ENCODE measurements at places on chromosomes 5 and 9. TPM values are rescaled to one million over a fixed set of nuclear protein-coding genes. Genes with fewer than 3 reads are reported as not detected.
A peak's percentile ranks its signal among the peaks of the same experiment; 100 is the strongest.

The DOCK2 gene
- 4.1 TPM for total RNA-seq

The TLR4 gene
- total RNA-seq = 5.3 TPM

The MEF2C gene
- total RNA-seq = 5.1 TPM

- DNase-seq = no peak
These were observed 12.3 kb downstream of the F2RL1 start for GRCh38 chr5:76831110-76831452.

DNA sequence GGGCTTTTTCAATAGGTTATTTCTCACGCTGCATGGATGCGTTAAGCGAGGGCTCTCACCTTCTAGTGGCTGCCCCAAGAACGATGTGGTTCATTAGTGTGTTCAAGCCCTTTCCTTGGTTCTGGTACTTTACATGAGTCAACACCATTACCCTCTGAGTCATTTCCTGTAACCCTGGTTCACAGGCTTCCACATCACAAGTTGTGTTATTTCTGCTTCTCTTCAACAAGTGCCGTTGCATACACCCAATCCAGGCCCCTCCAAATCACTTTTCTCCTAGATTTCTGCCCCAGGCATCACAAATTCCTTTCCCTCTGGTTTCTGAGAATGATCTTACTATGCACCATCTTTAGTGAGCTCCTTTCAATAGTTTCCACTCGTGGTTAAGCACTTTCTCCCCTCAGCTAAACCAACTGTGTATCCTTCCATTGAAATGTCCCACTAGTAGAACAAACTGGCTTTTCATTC lies 69.5 kb upstream of the RAD23B start:
- no peak for DNase-seq

GRCh38 chr5:126192226-126192625 lies 231.0 kb upstream of the GRAMD2B start:
- no peak for DNase-seq

DNA sequence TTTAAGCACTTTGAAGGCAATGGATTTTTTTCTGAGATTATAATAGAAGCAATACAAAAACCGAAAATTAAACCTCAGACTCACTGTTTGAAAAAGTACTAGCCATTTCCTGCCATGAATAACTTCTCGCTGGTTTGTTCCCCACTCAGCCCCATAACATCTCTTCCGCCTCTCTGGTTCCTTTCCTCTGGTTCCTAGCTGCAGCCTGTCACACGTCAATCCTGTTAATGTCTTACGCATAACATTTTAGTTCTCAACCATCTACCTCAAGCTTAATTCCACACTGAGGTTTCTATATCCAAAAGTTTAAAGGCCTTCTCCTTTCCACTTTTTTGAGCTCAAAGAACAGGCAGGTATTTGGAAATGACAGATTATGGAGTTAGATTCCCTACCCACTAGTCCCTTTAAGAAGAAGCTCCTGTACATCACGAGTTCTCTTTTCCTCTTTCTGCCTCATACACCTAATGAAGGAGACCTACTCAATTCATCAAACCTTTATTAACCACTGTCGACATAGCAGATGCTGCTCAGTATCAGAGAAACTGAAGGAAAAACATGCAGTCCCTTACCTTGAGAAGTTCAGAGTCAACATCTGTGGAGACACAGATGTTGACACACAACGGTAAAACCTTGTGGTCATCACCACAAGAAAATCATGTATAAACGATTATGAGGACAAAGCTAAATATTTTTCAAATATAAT lies 243.0 kb upstream of the PTGER4 start:
- no peak for DNase-seq

DNA sequence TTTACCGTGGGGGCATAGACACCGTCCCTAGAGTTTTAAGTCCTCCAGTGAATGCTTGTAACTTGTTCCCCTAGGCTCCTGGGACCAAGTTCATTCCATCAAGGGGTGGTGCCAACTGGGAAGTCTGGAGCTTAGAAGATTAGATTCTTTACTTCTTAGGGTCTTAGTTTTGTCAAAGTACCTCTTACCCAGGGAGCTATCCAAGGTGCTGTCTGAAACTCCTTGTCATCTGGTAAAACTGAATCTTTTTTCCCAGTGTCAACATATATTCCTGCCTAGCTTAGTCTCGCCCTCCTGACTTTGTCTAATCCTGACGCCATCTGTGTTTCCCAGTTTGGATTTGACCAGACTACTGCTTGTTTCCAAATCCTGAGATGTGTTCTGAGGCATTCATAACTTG lies 41.6 kb downstream of the MAMDC2 start:
- no peak for DNase-seq

DNA sequence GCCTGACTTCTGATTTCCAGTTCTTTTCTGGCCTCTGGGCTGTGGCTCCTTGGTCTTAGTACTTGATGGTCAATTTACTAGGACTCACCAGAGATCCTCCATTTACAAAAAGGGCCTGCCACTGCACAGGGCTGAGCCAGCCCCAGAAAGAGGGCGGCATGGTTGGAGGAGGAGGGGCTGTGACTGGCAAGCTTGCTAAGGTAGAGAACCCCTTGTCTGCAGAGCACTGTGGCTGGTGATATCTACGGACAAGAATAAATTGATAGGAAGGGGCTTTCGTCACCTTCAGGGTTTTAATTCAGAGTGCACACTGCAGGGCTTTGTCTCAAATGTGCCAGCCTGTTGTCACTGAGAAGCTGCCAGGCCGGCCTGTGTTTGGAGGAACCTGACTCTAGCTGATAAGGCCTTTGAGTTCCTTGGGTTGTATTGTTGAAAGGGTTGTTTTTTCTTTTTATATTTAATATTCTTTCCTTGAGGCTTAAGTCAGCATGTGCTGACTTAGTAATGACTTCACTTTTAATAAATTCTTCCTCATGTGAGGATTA lies 15.1 kb downstream of the SLC22A5 start:
- DNase-seq = no peak

GRCh38 chr9:116360016-116360415 lies 206.4 kb downstream of the PAPPA start:
- DNase-seq = no peak

DNA sequence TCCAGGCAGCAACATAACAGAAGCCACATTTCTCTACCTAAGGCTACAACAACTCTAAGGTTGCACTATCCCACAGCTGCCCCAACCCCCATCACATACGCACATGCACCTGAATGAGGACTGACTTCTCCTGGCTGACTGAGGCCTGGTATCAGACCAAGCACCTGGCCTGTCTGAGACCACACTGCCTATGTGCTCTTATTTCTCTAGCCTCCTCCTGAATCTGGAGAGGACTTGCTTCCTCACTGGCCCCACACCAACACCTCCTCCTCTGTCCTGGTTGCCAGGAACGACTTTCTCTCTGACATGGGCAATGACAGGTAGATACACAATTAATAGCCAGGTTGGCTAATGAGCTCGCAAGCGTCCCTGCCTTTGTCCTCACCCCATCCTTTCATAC lies 14.9 kb upstream of the VDAC1 start:
- DNase-seq = no peak

- no peak for DNase-seq
These were observed 63.3 kb downstream of the DCP2 start for GRCh38 chr5:113039934-113040285.

DNA sequence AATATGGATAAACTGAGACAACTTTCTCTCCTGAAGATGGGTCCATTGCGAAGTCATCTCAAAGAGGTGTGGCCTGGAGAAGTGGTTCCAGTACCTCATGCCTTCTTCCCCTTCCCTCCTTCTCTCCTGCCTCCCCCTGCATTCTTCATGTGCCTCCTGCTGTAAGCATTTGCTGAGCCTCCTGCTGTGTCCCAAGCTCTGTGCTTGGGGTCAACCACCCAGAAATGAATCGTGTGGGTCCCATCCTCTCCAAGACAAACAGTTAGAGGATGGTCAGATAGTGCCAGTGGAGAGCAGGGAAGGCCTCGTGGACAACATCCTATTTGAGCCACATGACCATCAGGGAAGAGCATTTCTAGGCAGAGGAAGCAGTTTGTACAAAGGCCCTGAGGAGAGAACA lies 53.5 kb downstream of the KCNIP1 start:
- DNase-seq = no peak

- DNase-seq = no peak
These were observed 3.5 kb upstream of the EXOSC3 start for GRCh38 chr9:37788332-37788731.

DNA sequence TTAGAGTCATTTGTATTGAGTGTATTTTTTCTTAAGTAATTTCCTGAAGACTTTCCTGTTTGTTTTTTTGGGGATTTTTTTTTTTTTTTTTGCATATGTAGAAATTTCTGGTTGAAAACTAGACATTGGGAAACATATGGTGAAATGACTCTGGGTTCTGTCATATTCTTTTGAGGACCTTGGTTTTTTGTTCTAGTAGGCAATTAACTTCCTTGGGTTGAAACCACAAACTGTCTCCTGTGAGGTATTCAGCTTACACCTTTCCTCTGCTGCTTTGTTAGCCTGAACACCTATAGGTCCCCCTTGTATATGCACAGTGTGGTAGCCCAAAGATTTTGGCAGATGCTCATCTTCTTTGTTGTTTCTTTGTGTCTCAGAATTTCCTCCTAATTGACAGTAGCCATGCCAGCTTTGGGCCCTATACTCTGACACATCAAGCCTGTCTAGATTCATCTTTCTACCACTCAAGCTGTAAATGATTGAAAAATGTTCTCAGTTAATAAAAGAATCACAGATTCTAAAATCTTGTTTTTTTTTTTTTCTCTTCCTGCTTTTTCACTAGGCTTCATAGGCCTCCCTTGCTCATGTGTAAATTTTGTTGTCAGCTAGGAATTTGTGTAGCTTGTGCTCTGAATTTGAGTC lies 140.6 kb downstream of the COMMD10 start:
- no peak for DNase-seq

DNA sequence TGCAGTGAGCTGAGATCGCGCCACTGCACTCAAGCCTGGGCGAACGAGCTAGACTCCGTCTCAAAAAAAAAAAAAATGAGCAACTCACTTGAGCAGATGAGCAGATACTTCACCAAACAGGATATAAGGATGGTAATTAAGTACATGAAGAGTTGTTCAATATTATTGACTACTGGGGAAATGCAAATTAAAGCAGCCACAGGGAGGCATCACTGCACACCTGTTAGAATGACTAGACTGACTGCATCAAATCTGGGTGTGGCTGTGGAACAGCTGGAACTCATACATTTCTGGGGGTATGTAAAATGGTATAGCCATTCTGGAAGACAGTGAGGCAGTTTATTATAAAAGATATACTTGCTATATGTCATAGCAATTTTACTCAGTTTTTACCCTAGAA lies 93.0 kb downstream of the WNK2 start:
- no peak for DNase-seq

DNA sequence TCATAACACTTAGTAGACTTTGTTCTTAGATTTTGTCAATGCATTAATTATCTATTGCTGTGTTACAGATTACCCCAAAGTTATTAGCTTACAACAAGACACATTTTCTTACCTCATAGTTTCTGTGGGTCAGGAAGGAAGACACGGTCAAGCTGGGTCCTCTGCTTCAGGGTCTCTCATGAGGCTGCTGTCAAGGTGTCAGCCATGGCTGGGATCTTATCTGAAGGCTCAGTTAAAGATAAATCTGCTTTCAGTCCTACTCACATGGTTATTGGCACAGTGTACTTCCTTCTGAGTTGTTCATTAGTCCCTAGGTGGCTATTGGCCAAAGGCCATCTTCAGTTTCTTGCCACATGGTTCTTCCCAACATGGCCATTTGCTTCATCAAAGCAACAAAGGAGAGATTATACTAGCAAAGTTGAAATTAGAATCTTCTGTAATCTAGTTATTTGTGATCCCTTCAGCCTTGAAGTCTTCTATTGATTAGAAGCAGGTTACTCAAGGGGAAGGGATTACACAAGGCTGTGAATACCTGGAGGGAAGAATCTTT lies 25.2 kb downstream of the TDRD7 start:
- no peak for DNase-seq

- DNase-seq = no peak
These were observed 43.0 kb upstream of the KCNV2 start for GRCh38 chr9:2674141-2674824.

GRCh38 chr9:132791699-132792240 lies 86.3 kb downstream of the AK8 start:
- peak; percentile 22 for DNase-seq

GRCh38 chr5:33735072-33735471 lies 156.7 kb downstream of the ADAMTS12 start:
- DNase-seq = no peak

DNA sequence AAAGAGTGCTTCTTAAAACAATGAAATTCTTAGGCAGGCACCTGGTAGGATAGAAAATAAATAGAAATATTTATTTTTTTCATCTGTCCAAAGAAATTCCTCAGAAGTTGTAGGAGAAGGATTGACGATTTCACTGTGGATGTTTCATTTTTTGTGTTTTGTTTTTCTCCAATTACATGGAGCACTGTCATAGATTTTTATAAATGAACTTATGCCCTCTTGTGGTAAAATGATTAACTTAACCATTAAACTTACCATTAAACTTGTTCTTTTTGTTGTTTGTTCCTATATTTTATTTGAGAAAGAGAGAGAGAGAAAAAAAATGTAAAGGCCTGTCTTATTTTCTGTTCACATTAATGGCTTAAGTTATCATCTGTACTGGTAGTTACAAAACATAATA lies 339.2 kb downstream of the PRR16 start:
- DNase-seq = no peak

DNA sequence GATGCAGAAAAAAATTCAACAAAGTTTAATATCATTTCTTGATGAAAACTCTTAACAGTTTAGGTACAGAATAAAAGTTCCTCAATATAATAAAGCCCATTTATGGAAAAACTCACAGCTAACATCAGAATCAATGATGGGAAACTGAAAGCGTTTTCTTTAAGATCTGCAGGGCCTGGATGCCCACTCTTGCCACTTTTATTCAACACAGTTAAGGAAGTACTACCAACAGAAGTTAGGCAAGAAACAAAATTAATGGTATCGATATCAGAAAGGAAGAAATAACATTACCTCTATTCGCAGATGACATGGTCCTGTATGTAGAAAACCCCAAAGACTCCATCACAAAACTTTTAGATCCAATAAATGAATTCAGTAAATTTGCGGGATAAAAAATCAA lies 542.4 kb upstream of the RGMB start:
- DNase-seq = no peak

- no peak for DNase-seq
These were observed 103.2 kb downstream of the ENTREP1 start for GRCh38 chr9:69428017-69428785.

DNA sequence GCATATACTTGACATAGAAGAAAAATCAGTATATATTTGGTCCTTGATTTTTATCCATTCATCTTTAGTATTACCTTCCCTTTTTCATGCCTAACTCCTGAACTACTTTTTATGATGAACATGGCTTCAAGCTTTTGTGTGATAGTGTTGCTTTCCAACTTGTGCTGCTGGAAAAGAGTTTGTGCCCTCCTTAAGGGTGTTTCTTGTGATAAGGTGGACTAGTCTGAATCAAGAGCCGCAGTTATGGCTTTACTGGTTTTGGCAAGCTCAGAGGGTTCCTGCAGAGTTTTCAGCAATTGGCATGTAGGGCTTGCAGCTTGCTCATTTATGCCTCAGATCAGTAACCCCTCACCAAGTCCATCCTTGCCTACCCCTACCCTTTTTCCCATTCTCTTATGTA lies 20.5 kb downstream of the POLR3G start:
- no peak for DNase-seq

DNA sequence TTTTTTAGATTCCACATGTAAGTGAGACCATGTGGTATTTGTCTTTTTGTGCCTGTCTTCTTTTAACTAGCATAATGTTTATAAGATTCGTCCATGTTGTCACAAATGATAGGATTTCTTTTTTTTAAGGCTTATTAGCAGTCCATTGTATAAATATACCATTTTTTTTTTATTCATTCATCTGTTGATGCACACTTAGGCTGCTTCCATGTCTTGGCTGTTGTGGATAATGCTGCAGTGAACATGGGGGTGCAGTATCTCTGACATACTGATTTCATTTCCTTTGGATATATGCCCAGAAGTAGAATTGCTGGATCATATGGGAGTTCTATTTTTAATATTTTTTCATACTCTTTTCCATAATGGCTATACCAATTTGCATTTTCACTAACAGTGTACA lies 48.7 kb downstream of the KIAA1958 start:
- DNase-seq = no peak

Measured in left lobe of liver (tissue), 2 donors.